Epithelial cell of esophagus (primary cell): ENCODE measurements at places on chromosomes 4 and X.
A peak's percentile ranks its signal among the peaks of the same experiment; 100 is the strongest.

GRCh38 chr4:59412739-59413138 lies 1787.4 kb upstream of the ADGRL3 start:
- DNase-seq: no peak

- no peak for DNase-seq
These were observed 46.6 kb downstream of the DCHS2 start for GRCh38 chr4:154444958-154445357.

DNA sequence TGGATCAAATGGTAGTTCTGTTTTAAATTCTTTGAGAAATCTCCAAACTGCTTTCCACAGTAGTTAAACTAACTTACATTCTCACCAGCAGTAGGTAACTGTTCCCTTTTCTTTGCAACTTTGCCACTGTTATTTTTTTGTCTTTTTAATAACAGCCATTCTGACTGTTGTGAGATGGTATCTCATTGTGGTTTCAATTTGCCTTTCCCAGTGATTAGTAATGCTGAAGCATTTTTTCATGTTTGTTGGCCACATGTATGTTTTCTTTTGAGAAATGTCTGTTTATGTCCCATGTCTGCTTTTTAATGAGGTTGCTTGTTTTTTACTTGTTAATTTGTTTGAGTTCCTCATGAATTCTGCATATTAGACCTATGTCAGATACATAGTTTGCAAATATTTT lies 198.8 kb downstream of the RAB28 start:
- no peak for DNase-seq

DNA sequence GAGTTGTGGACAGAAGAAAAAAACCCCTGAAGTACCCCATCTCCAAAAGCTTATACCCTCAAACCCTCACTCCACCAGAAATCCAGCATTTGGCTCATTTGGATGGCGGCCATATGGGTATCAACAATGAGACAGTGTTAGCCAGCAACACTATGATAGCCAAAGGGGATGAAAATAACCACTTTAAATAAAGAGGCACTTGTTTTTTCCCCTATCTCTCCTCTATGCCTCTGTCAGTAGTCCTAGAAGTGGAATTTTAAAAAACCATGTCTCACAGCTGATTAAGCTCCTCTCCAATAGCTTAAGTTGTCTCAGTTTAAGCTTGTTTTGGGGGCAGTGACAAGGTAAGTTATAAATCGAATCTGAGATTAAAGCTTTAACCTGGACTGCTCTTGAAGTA lies 124.0 kb downstream of the MOSPD2 start:
- no peak for DNase-seq

DNA sequence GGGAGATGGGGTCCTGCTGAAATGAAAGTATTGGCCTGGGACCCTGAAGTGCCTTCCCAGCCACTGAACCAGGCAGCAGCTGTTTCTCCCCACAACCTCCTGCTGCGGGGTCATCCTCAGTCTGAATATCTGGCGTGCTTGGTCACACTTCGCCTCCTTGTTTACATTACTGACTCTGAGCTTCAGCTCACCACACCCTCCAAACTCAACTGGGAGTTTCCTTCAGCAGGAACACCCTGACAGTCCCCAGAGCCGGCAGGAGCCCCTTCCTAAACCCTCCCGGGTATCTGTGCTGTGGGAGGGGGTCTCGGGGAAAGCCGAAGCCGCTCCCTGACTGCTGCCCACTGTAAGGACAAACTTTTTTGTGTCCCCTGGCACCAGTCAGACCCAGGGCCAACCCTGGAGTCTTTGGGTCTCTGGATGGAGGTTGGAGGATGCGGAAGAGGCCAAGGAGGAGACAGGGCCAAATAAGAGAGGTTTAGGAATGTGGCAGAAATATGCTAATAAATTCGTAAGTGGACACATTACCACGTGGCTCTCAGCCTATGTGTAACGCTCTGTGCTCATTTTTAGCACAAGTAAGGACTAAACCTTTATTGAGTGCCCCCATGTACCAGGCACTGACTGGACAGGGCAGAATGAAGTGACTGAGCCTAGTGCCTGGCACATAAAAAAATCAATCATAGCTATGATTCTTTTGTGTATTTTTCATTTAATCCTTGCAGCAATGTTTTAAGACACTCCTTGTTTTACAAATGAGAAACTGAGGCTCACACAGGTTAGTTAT lies 20.7 kb downstream of the FHDC1 start:
- DNase-seq: peak; percentile 22

GRCh38 chr4:140874056-140874455 lies 117.9 kb upstream of the TBC1D9 start:
- DNase-seq: no peak

DNA sequence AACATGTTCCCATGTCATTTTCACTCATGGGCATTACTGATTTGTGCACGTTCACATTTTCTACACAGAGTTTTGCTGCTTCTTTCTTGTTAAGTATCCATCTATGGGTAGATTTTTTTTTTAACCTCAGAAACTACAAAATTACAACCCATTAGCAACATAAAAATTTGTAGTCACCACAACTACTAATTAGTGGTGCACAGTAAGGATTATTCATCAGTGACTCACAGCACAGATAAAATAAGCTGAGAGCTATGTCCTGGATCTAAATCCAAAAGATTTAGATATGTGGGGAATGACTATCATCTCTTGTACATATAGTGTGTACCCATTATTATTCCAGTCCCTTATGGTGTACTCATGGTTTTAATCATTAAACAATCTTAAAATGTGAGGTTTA lies 19.7 kb upstream of the AMELX start:
- DNase-seq: peak; percentile 35

GRCh38 chr4:165048170-165048569 lies 5.5 kb upstream of the TRIM75 start:
- DNase-seq: no peak

DNA sequence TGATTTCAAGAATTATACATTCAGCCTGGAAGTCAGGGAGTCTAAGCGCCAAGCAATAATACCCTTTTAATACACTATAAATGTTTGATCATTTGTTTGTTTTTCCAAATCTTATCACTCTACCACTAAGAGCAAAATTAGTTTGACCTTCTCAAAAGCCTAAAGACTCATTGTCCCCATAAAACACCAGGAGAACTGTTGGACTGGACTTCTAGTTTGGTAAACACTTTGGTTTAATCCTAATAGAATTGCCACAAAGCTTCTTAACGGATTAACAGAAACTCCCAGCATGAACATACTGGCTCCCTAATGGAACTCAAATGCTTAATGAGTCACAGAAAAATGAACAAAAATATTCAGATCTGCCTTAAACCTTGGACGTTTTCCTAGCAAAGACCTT lies 34.9 kb downstream of the SYTL5 start:
- no peak for DNase-seq

GRCh38 chrX:38661561-38661960 lies 100.2 kb downstream of the TSPAN7 start:
- DNase-seq: no peak

GRCh38 chrX:46554942-46555341 lies 9.7 kb upstream of the ZNF674 start:
- DNase-seq: peak; percentile 47

GRCh38 chr4:23033796-23034195 lies 341.1 kb downstream of the GBA3 start:
- no peak for DNase-seq

- no peak for DNase-seq
These were observed 212.9 kb downstream of the LDB2 start for GRCh38 chr4:16685536-16685935.

DNA sequence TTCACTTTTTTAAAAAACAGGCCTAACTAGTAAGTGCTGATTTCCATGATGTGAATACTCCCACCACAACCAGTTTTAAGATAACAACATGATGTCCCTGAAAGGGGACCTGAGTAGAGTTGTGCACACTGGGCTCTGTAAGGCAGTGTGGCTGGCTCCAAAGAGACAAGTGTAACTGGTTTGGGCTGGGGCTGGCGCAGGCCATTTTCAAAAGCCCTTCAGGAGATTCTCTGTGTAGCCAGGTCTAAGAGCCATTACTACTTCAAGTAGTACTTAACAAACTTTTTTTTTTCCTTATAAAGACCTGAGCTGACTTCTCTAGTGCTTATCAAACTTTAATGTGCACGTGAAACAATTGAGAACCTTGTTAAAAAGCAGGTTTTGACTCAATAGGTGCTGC lies 4.3 kb downstream of the QRFPR start:
- DNase-seq: peak; percentile 27

- no peak for DNase-seq
These were observed 186.1 kb downstream of the CAMK2D start for GRCh38 chr4:113575401-113575800.

- peak; percentile 72 for DNase-seq
These were observed 11.6 kb downstream of the VEGFC start for GRCh38 chr4:176780995-176781738.

GRCh38 chr4:123583043-123583442 lies 186.4 kb downstream of the SPRY1 start:
- peak; percentile 60 for DNase-seq

DNA sequence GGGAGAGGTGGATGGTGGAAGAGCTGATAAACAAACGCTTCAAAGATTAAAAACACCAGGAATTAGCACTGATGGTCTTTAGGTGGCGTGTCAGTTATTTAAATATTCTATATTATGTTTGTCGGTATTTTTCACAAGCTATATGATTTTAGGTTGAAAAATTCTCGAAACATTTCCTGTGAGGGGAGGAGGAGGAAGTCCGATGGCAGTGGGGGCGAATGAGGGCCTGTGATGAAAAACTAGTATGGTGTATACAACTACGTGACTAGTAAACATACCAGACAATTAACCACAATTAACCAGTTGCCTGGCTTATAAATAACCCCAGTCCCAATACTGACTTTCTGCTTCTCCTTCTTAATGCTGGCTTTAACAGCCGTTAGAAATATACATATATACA lies 595 bp upstream of the NAP1L2 start:
- no peak for DNase-seq

DNA sequence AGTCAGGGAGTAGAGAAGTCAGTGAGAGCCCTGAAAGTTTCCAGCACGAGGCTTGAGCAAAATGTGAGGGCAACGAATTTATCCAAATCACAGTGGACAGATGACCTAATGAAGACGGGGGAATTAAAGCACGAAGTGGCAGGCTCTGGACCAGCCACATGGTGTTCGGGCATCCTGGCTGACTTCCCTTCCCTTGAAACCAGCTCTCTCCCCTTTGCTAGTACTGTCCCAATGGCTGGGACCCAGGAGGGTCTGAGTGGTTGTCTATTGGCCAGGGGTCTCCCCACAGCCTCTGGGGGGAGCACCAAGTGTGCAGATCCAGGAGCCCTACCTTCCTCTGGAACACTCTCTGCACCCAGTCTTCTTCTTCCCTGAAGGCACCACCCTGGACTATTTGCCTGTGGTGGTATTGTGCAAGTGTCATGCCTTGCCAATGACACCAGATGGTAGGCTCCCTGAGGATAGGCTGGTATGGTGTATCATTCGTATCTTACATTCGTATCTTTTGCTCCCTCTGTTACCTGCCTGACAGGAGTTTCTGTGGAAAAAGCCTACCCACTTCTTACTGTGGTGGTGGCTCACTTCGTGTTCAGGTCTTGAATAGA lies 2.1 kb downstream of the APLN start:
- DNase-seq: no peak

- DNase-seq: no peak
These were observed 1.6 kb upstream of the USP11 start for GRCh38 chrX:47231167-47231566.

- no peak for DNase-seq
These were observed 83.4 kb downstream of the UCHL1 start for GRCh38 chr4:41339812-41340809.

GRCh38 chrX:22536746-22537304 lies 264.1 kb downstream of the CBLL2 start:
- DNase-seq: peak; percentile 10

DNA sequence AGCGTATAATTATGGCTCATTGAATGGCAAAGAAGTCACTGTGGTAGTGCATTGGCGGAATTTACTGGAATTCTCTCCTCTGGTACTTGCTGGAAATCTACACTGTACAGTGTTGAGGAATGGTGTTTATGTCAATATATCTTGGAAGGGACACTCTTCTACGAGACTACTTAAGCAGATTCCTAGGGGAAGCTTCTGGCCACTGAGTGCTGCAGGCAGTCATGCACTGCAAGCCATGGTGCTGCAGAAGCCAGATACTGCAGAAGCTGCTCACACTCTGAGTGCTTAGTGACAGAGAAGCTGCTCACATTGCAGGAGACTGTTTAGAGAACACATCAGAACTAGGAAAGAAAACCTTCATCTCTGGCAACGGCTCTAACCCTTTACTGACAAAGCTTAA lies 725.0 kb downstream of the CCSER1 start:
- DNase-seq: no peak

GRCh38 chr4:111494471-111494870 lies 650.8 kb upstream of the FAM241A start:
- DNase-seq: no peak

DNA sequence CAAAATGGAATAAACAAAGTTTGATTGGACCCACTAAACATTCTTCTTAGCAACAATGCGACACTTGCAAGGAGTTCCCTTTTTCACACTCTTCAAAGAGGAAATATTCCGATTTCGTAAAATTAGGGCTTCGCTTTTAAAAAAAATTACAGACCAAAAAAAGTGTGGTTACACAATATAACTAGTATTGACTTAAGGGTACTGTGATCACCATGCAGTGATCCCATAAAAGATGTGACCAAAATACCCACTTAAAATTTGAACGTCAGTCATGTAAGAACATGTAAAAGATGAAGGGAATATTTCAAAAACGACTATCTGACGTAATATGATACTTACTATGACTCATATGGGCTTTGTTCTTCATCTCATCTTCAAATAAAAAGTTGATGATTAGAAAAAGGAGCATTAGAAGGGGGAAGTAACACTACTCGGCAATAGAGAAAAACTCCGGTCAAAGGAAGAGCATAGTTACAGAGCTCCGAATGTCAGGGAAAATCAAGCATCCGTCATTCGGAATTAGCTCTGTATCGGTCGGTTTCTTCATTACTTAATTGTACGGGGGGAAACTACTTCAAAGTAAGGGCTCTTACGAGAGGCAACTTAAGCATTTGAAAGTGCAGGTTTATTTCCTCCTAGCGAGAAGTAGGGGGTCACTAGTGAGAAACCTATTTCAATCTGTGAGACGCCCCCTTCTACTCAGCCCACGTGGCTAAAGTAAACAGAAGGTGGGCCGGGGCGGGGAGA lies 1.3 kb upstream of the TET2 start:
- peak; percentile 52 for DNase-seq

DNA sequence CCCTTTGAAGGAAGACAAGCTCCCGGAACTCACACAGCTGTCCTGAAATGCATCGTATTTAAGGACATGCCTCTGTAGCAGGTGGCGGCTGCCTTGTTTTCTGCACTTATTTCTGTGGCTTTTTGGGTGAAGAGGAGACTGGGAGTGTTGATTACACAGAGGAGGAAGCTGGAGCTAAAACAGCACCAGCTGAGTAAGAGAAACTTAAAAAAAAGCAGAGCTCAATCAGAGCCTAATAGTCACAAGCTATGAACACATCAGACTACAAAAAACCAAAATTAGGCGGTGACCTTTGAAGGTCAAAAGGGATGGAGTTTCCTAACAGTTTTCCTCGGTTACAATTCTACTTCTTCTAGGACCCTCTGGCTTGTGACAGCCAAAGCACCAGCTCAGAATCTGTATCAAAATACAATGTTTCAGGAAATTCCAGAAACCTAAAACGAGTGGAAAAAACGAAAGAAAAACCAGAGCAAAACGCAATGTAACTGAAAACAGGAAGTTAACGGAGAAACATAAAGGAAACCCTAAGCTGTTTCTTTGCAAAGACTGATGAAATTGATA lies 13.5 kb downstream of the PRKX start:
- DNase-seq: no peak
